ENCODE measurements at places on chromosomes 2 and 18.

GRCh38 chr18:37778417-37779165 lies 213.0 kb upstream of the CELF4 start:
- DNase-seq: peak; percentile 69

DNA sequence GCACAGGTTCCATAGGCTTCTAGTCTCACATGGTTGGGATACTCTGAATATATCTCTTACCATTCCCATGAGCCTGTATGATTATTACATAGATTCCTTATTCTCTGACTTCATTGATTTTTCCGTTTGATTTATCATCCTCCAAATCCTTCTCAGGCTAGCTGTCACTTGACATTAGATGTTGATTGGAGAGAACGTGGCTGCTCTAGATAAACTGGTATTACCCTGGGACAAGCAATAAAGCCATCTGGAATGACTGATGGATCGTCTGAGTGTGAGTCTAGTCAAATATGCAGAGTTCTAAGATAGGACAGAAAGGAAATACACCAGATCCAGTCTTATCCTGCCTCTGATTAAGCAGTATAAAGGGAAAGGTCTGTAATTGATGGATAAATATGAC lies 325.6 kb upstream of the EPHA4 start:
- no peak for DNase-seq

DNA sequence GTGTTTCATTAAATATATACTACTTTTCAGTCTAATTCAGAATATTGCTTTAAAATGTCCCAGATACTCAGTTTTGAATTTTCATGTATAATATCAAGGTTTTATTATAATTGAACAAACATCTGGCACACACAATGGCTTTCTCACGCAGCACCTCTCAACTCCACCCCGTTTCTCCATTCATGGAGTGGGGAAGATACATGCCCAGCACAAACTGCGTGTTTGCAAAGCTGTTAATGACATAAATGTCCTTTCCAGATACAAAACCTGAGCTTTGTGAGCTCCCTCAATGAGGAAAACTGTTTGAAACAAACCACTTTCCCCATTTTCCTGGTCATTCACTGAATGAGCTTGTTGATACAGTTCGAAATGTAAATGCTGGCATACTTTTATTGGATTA lies 150.3 kb upstream of the RASGRP3 start:
- DNase-seq: no peak

GRCh38 chr2:168751104-168751740 lies 51.2 kb upstream of the NOSTRIN start:
- DNase-seq: no peak

GRCh38 chr2:241067501-241068135 lies 34.5 kb downstream of the MTERF4 start:
- no peak for DNase-seq

GRCh38 chr2:6782517-6783237 lies 83.0 kb downstream of the CMPK2 start:
- no peak for DNase-seq

GRCh38 chr2:117745537-117745936 lies 69.0 kb upstream of the DDX18 start:
- no peak for DNase-seq

- DNase-seq: no peak
Measured at GRCh38 chr2:218717262-218717661, 6.6 kb downstream of the TTLL4 start.

DNA sequence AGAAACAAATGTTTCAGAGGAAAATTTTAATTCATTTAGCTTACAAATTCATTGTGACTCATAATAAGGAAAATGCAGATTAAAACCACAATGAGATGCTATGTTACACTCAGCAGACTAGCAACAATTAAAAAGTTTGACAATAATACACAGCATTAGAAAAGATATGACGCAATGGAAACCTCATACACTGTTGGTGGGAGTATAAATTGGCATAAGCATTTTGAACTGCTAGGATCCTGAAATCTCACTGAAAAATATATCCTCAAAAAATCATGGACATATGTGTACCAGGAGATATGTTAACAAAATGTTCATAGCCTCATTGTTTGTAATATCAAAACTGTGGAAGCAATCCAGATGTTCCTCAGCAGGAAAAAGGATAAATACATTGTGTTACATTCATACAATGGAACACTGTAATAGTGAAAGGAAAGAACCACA lies 13.7 kb downstream of the CALCRL start:
- no peak for DNase-seq

DNA sequence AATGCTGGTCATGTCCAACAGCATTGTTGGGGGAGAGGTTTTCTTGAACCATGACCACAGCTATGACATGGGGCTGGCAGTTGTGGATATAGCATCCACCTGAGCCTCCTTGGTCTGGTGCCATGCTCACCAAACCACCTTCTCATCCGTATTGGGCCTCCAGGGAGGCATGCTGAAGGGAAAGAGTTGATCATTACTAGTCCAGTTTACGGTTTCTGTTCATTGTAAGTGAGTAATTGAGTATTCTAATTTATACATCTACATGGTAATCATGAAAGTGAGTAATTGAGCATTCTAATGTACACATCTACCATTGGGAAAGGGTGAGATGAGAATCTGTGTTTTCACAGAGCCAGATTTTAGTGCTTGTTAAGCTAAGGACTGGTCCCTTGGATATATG lies 6.8 kb downstream of the TMEM87B start:
- no peak for DNase-seq

GRCh38 chr2:150878356-150878755 lies 383.3 kb downstream of the RBM43 start:
- DNase-seq: no peak

- no peak for DNase-seq
Measured at GRCh38 chr2:24886691-24887304, 33.2 kb downstream of the ADCY3 start.

- no peak for DNase-seq
Measured at GRCh38 chr2:225590932-225591331, 191.4 kb downstream of the NYAP2 start.

- no peak for DNase-seq
Measured at GRCh38 chr2:157377861-157378260, 52.2 kb upstream of the ERMN start.
